ENCODE measurements at places on chromosomes 3 and 15.

GRCh38 chr15:40436892-40437751, 3.6 kb upstream of the BAHD1 start:
- no peak for DNase-seq

DNA sequence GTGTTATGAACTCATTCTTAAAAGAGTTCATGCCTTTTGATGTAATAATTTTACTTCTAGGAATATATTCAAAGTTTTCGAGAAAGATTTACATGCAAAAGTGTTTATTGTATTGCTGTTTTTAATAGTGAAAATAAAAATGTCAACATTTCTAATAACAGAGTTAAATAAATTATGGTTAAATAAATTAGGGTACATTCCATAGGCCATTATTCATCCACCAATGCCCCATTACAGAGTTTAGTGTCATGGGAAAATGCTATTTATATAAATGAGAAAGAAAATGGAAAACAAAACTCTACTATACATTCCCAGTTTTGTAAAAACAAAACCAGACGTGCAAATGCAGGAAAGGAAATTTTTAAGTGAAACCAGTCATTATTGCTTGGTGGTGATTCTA, 538.1 kb upstream of the TBL1XR1 start:
- no peak for DNase-seq

GRCh38 chr3:36926292-36926897, 18.5 kb downstream of the TRANK1 start:
- DNase-seq = no peak

- DNase-seq = no peak
Measured at GRCh38 chr3:48137425-48137999, 50.7 kb downstream of the CDC25A start.

DNA sequence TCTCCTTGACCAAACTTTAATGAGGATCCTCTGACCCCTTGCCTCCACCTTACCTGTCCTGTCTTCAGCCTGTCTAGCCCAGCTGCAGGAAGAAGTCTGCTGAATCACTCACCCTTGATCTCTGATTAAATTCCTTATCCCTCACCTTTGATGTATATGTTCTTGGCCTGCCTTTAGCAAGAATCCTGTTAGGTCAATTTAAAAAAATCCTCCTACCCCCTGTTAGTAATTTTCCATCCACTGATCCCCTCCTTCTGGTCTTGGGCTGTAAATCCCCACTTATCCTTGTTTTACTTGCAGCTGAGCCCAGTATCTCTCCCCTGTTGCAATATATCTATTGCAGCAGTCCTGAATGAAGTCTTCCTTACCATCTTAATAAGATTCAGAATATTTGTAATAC, 39.0 kb downstream of the MYH15 start:
- DNase-seq = no peak

DNA sequence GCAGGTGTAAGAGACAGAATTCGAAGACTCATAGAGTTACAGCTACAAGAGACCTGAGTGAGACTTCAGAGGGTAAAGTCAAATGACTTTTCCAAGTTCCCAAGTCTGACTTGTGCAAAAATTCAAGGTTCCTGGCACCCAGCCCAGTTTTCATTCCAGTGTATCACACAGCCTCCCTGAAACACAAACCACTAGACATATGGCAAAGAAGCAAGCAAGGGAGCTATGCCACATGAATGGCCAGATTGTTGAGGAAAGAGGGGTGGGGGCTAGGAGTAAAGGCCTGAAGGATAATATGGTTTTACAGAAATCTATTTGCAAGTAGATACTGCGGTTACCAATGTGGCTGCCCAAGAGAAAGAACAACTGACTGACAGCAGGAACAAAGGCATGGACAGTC, 301.2 kb downstream of the MECOM start:
- peak; percentile 45 for DNase-seq

GRCh38 chr3:23723141-23723540, 82.6 kb upstream of the UBE2E1 start:
- DNase-seq = no peak

- no peak for DNase-seq
Measured at GRCh38 chr15:69951256-69951897, 146.3 kb downstream of the TLE3 start.

GRCh38 chr3:102715030-102715697, 280.3 kb downstream of the ZPLD1 start:
- DNase-seq = no peak

DNA sequence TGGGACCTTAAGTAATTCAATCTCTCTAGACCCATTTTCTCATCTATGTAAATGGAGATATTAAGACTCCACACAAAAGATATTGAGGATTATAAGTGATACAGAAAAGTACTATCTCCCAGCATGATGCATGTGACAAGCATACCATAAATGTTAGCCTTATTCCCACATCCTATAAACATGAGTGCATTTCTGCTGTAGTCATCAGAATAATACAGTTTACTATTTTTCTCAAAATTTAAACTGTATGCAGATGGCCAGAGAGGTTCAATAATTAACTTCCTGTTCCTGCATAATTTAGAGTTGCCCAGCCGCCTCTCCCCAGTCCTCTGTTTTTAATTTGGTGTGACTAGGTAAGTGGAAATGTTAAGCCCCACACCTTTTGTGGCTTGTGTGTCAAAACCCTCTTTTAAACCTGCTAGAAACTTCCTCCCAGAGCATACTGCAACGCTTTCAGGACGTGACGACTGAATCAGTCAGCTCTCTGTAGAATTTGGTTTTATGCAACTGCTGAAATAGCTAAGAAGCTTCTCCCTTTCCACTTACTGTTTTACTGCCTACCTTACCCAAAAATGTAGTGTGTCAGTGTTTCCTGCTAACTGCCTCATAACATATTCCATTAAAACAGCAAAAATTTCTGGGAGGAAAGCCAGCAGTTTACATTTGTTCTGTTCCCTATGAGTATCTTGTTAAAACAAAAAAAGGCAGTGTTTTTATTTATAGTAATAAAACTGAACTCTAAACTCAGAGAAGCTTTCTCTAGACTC, 1037.9 kb downstream of the EPHA3 start:
- DNase-seq = no peak

DNA sequence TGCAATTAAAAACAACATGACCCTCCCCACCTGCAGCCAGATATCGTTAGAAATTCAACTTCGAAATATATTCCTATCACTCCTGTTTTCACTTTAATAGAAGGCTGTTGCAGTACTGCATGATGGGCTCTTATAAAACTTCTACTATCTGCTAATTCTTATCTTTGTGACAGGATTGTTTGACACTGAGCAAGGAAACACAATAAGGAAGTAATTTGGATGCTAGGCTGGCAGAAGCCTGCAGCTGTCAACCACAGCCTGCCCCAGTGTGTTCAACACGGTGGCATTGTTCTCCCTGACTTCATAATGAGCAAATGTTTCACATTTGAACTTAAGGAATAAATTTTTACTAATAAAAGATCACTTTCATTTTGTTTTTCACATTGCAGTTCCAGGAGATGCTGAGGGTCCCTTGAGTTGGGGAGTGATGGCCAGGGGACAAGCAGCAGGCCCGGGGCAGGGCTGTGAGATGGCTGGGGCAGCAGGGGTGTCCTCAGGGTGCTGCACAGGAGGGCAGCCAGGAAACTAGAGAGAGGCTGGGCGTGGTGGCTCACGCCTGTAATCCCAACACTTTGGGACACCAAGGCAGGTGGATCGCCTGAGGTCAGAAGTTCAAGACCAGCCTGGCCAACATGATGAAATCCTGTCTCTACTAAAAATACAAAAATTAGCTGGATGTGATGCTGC, 64.8 kb upstream of the SEC61A1 start:
- DNase-seq = no peak

- no peak for DNase-seq
Measured at GRCh38 chr3:150697646-150698045, 6.1 kb downstream of the ERICH6 start.

- no peak for DNase-seq
Measured at GRCh38 chr3:142951794-142952193, 11.7 kb downstream of the PAQR9 start.

- no peak for DNase-seq
Measured at GRCh38 chr3:111852540-111852939, 6.5 kb upstream of the PHLDB2 start.

- peak; percentile 10 for DNase-seq
Measured at GRCh38 chr15:67433495-67434099, 87.3 kb upstream of the C15orf61 start.

DNA sequence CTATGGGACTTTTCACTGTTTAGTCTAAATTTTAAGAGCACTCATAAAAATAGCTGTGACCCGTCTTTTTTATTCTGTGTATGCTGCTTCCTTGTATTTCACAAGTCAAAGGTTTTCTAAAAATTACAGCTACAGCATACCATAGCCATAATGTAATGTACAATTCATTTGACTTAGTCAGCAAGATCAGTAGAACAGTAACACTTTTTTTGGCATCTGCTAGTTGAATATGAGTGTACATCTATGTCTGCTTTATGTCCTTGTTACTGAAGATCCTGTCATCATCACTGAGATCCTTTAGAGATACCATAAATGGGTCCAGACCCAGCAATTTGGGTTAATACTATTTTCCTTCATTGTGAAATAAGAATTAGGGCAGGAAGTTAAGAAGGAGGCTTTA, 42.2 kb downstream of the CMSS1 start:
- DNase-seq = no peak

DNA sequence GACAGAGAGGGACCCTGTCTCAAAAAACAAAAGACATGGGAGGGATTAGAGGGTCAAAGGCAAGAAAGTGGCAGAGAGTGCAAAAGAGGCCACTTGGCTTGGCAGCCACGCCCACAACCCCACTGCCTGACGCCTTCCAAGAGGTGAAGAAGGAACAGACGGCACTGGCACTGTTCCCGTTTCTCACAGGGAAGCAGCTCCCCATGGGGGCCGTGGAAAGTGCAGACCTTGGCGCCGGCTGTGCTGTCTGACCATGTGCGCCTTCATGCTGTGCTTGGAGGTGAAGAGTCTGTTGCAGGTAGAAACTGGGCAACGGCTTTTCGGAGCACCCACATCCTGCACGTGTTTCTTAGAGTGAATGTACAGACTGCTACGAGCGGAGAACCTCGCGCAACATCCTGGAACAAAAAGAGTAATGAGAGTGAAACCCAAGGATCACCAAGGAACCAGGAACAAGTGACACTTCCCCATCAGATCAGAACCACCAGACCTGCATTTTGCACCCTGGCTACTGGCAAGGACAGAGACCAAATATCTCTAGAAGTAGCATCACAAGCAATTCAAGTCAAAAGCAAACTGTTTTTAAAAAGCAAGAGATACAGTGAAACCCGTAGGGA, 9.7 kb downstream of the ZXDC start:
- DNase-seq = no peak

DNA sequence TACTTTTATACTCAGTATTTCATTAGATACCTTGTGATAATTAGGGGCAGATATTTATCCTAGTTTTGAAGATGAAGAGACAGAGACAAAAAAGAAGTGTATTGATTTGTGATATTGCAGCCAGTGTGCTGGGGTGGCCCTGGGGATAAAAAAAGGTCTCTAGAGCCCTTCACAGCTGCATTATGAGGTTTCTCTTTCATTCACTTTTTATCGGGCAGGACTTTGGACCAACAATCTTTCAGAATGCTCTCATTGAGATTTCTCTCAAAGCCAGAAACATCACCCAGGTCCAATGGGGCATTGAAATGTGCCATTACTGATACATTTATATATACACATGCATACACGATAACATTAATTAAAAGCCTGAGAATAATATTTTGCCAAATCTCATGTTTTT, 20.5 kb upstream of the SELENOT start:
- DNase-seq = no peak

DNA sequence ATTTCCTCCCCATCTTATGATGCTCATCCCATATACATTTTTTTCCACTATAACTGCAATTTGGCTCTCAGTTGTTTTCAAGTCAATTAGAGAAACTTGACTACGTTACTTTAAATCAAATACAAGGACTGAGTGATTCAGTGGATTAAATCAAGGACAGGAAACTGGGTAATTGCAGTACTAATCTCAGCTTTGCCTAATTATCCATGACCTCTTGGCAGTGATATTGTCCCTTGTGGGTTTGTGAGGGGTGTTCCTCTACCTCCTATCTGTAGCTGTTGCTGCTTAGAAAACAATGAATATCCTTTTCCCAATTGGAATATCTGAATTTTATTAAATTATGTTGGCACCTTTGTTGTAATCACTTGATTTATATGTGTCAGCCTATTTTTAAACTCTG, 79.4 kb downstream of the ZPLD1 start:
- DNase-seq = no peak

- DNase-seq = peak; percentile 83
Measured at GRCh38 chr3:184338511-184338945, 1.1 kb downstream of the FAM131A start.

DNA sequence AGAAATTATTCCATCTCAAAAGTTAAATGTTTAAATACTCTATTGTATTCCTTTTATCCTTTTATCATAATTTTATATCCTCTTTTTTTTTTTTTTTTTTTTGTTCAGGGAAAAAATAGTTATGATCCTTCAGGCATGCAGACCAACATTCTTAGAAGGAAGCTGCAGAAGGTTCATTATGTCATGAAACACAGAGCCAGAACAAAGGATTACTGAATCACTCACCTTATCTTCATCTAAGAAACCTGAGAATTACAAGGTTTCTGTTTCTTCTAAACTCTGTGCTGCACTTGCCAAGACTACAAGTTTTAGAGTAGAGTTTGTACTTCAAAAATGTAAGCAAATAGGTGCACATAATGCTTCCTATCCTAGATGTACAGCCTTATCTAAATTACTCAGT, 3.3 kb downstream of the PLCH1 start:
- no peak for DNase-seq

- DNase-seq = no peak
Measured at GRCh38 chr3:58874248-58874741, 175.5 kb downstream of the CFAP20DC start.

DNA sequence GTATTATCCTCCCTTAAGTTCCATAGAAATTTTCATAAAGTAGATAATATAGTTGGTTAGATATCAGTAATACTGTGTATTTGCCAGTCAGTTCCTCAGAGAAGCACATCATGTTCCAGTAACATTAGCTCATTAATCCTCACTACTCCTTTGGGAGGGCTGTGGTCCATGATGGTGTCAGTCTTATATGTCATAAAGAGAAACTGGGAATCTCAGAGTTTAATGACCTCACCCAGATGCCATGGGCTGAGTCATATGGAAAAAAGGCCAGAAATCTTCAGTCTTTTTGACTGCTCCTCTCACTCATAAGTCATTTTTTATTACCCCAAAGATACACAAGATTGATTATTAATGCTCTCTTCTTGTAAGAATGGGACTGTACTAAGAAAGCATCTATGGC, 188.6 kb downstream of the CHL1 start:
- no peak for DNase-seq

DNA sequence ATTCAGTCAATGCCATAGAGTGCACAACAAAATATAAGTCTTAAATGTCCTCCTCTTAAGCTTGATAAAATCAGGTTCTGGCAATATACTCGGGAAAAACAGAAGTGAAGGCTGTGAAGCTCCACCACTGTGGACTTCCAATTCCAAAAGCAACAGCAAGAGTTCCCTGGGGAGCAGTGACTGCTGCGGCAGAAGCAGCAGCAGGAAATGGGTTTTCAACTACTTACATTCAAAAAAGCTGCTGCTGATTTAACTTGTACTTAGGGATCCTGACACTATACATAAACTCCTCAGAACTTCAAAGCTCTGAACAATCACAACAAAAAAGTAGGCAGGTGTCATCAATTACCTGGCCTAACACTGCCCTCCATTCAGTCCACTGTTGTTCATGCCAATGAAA, 4.7 kb downstream of the CEP152 start:
- DNase-seq = no peak

All from NCI-H1694 treated with DMSO at 0.1 percent for 48 hours (cell line).